ENCODE measurements at places on chromosomes 3 and 15. TPM values are rescaled to one million over a fixed set of nuclear protein-coding genes. Genes with fewer than 3 reads are reported as not detected.

SLC30A4 gene
- total RNA-seq: 2.4 TPM

FOXL2NB gene
- 2.9 TPM for total RNA-seq

GRK7 gene
- total RNA-seq: 0.05 TPM

FOXB1 gene
- not detected for total RNA-seq

PRKAR2A gene
- total RNA-seq: 33.5 TPM

TGM4 gene
- 0.35 TPM for total RNA-seq

LRRC2 gene
- total RNA-seq: 0.17 TPM

EPHB3 gene
- total RNA-seq: 0.17 TPM

EXD1 gene
- not detected for total RNA-seq

GOLGA8S gene
- total RNA-seq: 0.10 TPM

MAGEL2 gene
- total RNA-seq: not detected

FGF12 gene
- total RNA-seq: 1.6 TPM

CDHR4 gene
- not detected for total RNA-seq

PP2D1 gene
- total RNA-seq: not detected

PLS1 gene
- 83.5 TPM for total RNA-seq

NOX5 gene
- not detected for total RNA-seq

BCL2A1 gene
- not detected for total RNA-seq

ANKRD34C gene
- total RNA-seq: not detected

SPPL2A gene
- 142 TPM for total RNA-seq

GOLGA8T gene
- 0.30 TPM for total RNA-seq

SCN11A gene
- total RNA-seq: under 0.01 TPM

DNAH1 gene
- total RNA-seq: 0.35 TPM

SLC12A8 gene
- 28.3 TPM for total RNA-seq
